ENCODE measurements at places on chromosomes 7 and 10. TPM values are rescaled to one million over a fixed set of nuclear protein-coding genes. Genes with fewer than 3 reads are reported as not detected.

DNA sequence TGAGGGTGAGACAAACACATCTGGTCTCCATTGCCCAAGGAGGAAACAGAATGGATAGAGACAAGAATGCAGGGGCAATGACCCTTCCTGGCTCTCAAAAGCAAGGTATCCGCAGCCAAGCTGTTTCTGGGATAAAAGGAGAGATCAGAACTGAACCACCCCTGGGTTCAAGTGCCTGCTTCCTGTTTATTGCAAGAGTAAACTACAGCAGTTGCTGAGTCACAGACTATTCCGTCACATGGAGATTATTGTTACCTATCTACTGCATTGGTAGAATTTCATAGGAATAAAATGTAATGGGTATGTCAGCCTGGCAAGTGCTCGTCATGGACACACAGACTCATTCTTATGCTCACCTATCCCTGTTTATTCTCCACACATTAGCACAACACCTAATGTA lies 821.6 kb downstream of the GRID1 start:
- no peak for DNase-seq

- DNase-seq: peak; percentile 23
Measured at GRCh38 chr7:121832347-121832746, 40.6 kb upstream of the PTPRZ1 start.

GRCh38 chr7:157439149-157439548 lies 102.3 kb downstream of the DNAJB6 start:
- no peak for DNase-seq

DNA sequence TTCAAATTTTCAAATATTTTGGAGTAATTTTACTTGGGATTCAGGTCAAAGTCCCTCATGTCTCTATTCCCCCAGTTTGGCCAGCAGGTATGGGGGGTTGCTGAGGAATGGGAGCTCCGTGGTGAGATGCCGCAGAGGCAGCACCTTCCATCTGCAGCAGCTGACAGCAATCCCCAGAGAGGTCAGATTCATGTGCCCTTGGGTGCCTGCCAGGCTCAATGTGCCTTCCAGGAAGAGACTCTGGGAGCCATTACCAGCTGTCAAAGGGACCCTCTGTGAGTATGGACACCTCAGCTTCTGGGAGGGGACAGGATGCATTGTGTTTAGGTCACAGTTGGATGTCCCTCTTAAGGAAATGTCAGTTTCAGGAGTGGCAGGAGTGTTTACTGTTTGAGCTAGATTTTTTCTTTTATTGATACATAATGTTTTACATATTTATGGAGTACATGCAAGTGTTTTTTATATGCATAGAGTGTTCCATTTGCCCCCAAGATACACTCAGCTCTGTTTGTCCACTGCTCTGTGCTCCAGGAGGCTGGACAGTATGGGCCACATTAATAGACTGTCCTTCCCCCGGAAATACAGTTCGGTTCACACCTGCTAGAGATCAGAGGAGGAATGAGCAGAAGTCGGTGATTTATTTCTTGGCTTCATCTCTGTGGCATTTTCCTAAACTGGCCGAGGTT lies 75.3 kb upstream of the GRB10 start:
- DNase-seq: no peak

- peak; percentile 76 for DNase-seq
Measured at GRCh38 chr7:159015454-159016410, 128.9 kb downstream of the VIPR2 start.

DNA sequence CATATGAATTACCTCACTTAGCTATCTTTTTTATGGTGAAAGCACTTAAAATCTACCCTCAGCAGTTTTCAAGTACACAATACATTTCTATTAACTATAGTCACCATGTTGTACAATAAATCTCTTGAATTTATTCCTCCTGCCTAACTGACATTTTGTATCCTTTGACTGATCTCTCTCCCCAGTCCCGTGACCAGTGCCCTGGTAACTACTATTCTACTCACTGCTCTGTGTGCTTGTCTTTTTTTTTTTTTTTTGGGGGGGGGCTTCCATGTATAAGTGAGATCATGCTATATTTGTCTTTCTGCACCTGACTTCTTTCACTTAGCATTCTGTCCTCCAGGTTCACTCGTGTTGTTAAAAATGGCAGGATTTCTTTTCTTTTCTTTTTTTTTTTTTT lies 11.4 kb upstream of the GAD2 start:
- DNase-seq: no peak

DNA sequence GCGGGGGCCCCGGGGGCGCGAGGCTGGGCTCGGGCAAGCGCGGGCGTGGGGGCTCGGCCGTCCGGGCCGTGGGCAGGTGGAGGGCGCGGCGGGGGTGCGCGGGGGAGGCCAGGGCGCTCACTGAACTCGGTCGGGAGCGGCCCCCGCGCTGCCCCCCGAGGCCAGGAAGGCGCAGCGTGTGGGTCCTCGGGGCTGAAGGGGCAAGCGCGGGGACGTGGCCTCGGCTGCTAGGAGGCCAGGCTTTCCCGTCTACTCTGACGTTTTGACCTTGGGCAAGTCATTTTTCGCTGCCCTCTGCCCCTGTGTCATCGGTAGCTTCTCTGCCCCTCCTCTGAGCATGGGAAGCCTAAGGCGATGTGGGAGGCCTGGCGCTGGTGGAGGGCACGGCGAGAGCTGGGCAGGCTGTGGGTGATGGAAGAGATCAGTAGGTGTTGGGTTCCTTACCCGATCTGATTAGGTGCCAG lies 441 bp downstream of the FBH1 start:
- DNase-seq: no peak

DNA sequence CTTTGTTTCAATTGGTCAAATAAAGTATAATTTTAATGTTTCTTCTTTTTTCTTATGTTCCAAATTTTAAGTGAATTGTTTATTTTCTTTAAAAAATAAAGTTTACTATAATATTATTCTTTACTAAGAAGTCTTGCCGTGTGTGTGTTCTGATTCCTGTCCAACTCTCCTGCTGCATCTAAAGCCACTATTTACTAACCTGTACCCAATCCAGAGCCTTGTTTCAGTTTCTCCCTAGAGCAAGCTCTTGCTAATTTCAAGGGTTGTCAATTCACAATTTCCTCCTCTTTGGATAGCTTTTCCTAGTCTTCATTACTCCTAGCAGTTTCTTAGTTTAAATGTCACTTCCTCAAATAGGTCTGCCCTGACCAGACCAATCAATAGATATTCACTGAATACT lies 314.9 kb upstream of the SEMA3A start:
- no peak for DNase-seq

DNA sequence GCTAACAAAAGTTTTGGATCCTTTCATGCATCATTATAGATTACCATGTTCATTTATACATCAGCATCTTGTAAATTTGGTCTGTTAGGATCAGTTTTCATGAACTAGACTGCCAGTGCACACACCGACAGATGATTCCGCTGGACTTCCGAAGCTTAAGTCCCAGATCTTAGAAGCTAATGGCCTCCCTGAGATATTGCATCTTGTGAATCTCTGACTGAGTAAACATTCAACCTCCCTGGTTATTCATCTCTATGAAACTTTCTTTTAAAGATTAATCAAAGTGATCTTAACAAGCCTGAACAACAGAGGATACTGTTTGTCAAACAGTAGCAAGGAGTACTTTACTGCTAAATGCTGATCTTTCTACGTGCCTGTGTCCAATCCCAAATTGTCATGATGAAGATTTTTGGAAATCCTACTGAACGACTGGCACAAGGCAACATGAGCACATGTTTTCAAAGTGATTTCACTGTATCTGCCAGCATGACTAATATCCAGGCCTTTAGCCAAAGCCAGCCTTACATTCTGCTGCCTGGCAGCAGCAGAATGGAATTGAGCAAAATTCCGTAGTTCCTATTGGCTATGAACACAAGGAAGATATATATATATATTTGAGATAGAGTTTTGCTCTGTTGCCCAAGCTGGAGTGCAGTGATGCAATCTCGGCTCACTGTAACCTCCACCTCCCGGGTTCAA lies 91.3 kb upstream of the ANK3 start:
- peak; percentile 21 for DNase-seq

- no peak for DNase-seq
Measured at GRCh38 chr10:30447125-30447799, 13.3 kb downstream of the MAP3K8 start.

- DNase-seq: no peak
Measured at GRCh38 chr7:43553999-43554398, 28.9 kb upstream of the STK17A start.

GRCh38 chr10:100996678-100997359 lies 2.8 kb upstream of the LZTS2 start:
- DNase-seq: peak; percentile 46

DNA sequence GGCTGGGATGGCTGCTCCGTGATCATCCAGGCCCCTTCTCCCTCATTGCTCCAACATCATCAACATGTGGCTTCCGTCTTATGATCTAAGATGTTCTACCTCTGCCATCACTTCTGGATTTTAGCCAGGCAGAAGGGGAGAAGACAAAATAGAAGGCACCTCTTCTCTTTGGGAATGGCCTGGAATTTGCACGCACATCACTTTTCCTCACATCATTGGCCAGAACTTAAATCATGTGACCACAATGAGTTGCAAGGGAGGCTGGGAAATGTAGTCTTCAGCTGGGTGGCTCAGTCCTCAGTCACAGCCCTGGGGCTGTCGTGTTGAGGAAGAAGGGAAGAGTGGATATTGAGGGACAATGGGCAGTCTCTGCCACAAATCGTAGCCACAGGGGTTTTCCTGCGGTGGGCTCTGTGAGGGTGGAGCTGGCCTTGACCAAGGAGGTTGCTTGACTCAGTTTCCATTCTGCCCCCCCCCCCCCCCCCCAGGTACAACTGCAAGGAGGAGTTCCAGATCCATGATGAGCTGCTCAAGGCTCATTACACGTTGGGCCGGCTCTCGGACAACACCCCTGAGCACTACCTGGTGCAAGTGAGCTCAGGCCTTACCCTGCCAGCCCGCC lies 50.3 kb downstream of the PALD1 start:
- DNase-seq: peak; percentile 46

DNA sequence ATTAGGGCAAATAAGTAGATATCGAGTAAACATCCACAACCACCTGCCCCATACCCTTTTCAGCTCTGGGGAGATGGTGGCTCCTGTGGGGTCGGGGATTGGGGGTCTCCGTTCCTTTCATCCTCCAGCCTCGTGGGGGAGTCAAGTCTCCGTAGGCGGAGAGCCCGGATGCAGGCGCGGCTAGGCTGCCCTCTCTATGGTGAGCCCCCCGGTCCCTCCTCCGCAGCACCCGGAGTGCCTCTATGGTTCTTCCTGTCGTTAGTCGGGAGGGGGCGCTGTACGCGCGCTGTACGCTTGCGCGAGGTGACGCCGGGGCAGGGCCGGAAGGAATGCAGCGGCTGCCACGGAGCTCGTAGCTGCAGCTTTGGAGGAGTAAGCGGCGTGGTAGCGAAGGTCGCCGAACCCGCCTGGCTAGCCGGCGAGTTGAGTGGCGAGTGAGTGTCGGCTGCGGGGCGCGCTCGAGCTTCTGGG lies 14.8 kb upstream of the MMD2 start:
- peak; percentile 93 for DNase-seq

GRCh38 chr7:74101061-74101681 lies 17.6 kb downstream of the LIMK1 start:
- no peak for DNase-seq

- DNase-seq: no peak
Measured at GRCh38 chr7:152969839-152970238, 210.3 kb downstream of the ACTR3B start.

DNA sequence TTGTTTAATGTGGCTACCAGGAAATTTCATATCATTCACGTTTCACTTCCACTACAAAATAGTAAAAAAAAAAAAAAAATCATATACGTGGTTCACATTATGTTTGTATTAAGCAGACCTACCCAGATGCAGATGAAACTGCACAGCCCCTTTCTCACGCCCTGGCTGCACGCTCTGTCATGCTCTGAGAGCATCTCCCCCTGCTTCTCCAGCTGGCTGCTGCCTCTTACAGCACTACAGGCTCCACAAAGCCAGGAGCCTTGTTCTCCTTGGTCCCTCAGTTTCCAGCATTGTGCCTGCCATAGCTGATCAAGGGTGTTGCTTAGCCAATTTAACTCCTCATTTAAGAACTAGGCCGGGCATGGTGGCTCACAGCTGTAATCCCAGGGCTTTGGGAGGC lies 6.9 kb upstream of the GPNMB start:
- no peak for DNase-seq

DNA sequence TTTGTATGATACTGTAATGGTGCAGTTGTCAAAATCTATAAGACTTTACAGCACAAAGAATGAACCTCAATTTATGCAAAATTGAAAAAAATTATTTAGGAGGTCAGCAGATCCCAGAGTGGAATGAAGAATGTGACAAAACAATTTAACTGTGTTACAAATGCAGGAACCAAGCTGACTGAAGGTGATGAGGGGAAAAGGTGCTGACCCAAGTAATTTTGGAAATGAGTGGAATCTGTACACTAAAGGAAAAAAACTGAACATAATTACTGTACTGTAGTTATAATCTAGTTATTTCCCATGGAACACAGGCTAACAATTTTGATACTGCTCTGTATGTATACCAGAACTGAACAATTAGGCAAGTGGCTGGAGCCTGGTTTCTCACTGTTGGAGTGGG lies 31.2 kb upstream of the ZCCHC24 start:
- no peak for DNase-seq

DNA sequence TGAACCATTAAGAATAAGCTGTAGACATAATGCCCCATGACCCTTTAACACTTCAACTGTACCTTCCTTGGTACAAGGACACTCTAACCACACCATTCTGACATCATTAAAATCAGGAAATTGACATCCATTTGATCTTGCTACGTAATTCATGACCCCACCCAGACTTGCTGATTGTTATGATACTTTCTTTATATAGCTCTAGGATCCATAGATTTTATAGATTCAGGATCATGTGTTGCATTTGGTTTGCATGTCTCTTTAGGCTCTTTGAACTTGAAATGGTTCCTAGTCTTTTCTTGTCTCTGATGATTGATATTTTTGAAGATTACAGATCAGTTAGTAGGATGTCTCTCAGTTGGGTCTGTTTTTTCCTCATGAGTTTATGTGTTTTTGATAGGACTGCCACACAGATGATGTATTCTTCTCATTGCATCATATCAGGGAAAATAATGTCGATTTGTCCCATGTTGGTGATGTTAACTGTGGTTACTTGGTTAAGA lies 13.5 kb downstream of the CCM2 start:
- DNase-seq: no peak

- DNase-seq: peak; percentile 37
Measured at GRCh38 chr10:12741360-12741804, 260.1 kb downstream of the CCDC3 start.

GJD4 gene
- 0.31 TPM for total RNA-seq

KNDC1 gene
- 19.8 TPM for total RNA-seq

SMKR1 gene
- 57.0 TPM for total RNA-seq

ZFAND2A gene
- 32.9 TPM for total RNA-seq

OR2A1 gene
- not detected for total RNA-seq

CDHR3 gene
- total RNA-seq: 7.5 TPM

LRMDA gene
- 10.6 TPM for total RNA-seq

INA gene
- 5.2 TPM for total RNA-seq
